ENCODE measurements at places on chromosomes 11 and 22.

DNA sequence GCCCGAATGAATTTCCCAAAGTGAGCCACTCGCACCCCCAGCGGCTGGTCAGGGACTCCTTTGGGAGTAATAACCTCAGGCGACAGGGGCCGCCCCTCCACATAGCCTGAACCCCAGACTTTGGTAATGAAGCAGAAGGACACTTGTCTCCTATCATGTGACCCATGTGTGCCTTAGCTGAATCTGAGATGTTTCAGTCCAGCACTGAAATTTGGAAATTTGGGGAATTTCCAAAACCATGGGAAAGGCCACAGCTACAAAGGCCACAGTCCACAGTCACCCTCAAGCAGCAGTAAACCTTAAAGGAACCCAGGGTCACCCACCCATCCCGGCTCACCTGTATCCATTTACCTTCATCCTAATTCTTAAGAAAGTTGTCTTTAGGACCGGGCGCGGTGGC is 51.4 kb upstream of the FADD start:
- DNase-seq = no peak

GRCh38 chr11:65454311-65454695 is 31.7 kb downstream of the NEAT1 start:
- peak; percentile 37 for DNase-seq

DNA sequence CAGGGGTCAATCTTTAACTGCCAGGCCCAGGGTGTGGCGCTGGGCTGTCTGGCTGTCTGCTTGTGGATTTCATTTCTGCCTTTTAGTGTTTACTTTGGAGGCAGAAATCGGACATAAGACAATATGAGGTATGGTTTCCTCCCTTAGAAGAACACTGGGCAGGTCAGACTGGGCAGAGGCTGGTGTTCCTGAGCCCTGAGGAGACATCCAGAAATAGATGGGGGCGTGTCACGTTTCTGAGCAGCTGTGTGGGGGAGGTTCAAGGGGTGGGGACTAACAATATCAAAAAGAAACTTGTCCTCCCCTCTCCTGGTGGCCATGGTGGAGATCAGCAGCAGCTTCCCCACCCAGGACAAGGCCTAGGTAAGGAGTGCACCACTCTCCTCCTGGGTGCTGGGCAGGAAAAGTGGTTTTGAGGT is at the start of gene ART1:
ART1 (plus strand) TSS at position 312 of the 419 bp plus-strand sequence. CDS start 14,086 bp downstream, outside the sequence.
- DNase-seq = no peak

DNA sequence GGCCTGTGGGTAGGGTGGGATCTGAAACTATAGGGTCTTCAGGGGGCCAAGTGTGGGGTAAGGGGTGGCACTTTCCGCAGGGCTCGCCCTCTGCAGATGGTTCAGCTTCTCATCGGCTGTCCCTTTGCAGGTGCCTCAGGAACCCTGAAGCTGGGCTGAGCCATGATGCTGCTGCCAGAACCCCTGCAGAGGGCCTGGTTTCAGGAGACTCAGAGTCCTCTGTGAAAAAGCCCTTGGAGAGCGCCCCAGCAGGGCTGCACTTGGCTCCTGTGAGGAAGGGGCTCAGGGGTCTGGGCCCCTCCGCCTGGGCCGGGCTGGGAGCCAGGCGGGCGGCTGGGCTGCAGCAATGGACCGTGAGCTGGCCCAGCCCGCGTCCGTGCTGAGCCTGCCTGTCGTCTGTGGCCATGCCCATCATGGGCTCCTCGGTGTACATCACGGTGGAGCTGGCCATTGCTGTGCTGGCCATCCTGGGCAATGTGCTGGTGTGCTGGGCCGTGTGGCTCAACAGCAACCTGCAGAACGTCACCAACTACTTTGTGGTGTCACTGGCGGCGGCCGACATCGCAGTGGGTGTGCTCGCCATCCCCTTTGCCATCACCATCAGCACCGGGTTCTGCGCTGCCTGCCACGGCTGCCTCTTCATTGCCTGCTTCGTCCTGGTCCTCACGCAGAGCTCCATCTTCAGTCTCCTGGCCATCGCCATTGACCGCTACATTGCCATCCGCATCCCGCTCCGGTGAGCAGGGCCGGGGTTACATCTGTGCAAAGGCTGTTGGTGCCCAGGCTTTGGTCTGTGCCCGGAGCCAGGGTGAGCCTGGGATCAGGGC is 5.8 kb downstream of the ADORA2A start:
- DNase-seq = peak; percentile 55

GRCh38 chr22:17281440-17281841 is 62.2 kb upstream of the ADA2 start:
- DNase-seq = no peak

DNA sequence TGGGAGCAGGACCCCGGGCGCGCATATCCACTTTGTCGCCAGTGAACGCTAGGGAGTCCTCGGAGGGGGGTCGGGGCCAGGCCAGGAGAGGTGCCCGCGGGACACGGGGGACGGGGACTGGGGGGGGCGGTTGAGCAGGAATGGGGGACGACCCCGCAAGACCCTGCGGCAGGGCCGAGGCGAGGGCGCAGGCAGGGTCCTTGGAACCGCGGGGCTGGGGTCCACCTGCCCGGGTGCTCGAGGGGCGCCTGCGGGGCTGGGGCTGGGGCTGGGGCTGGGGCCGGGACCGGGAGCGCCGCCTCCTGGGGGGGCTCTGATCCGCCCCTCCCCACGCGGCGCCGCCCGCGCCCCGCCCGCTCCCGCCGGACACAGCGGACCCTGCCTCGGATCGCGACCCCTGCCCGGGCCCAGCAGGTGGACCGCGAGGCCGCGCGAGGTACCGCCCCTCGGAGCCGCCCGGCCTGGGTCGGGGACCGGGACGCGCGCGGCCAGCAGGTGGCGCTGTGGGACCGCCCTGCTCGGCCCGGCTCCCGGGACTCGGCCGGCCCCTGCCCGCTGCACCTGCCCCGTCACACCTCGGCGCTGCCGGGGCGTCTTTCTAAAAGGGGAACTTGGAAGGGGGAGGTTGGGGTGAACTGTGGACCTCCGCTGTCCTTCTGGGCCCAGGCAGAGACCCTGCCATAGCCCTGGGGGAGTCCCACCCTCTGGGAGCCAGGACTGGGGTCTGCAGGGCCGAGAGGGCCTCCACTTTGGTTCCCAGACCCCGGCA is 11.0 kb downstream of the CRELD2 start:
- peak; percentile 73 for DNase-seq

DNA sequence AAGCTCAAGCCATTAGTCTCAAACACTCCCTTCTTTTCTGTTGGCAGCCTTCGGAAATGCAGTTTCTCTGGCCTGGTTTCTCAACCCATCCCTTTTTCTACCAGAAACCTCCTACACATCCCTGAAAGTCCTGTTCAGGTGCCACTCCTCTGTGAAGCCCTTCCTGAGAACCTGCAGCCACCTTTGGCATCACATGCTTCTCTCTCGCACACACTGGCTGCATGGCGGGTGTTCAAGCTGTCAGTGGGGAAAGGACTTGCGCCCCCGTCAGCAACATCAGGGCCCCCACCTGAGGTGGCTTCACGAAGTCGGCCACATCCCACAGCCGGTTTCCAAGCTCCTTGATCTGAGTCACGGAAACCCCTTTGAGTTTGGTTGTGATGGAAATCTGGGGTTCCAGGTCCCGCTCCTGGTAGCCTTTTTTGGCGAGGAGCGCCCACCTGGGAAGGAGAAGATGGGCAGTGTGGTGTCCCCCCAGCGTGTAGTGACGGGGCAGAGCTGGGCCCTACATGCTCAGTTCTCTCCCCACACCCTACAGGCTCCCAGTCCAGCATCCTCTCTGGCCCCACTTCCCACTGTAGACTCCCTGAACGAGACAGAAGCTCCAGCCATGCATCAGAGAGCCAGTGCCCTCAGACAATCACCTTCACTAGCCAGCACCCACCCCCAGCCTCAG is 1.7 kb upstream of the LRRC74B start:
- DNase-seq = no peak

DNA sequence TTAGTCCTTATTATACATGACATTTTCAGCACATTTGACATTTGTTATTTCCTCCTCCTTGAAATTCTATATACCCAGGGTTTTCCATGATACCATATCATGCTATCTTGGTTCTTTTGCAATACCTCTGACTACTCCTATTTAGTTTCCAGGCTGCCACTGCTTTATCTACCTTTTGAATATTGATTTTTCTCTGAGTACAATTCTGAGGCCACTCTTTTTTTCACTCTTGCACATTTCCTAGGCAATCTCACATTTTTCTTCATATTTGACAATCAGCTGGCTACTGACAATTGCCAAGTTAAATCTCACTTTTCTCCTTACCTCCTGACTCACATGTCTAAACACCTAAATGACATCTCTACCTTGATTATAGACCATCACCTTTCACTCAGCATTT is 11.9 kb downstream of the SBF2 start:
- DNase-seq = no peak

DNA sequence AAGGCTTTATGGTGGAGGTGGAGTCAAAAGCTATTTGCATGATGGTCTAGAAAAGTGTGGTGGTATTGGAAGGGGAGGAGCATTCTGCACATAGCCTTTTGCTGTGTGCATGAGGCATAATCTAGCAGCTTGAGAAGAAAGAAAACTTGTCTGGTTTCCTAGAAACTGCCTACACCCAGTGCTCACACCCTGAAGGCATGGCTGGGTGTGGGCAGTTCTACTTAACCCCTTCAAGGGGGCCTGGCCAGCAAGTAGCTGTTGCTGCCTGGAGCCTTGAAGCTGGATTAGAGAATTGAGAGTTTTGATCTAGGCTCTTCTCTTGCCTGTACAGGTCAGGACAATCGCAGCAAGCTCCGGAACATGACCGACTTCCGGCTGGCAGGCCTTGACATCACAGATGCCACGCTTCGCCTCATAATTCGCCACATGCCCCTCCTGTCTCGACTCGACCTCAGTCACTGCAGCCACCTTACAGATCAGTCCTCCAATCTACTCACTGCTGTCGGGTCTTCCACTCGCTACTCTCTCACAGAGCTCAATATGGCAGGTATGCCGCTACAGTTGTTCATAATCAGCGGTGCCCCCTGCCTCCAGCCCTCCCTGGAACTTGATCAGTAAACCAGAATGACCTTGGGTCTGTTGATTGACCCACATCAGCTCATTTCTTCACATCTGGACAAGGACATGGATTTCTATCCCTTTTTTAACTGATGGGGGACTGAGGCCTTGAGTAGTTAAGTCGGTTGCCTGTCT is 12.2 kb upstream of the GRK2 start:
- peak; percentile 41 for DNase-seq

- DNase-seq = no peak
Observed at GRCh38 chr11:78504181-78504580, 70.5 kb downstream of the NARS2 start.

- DNase-seq = no peak
Observed at GRCh38 chr11:66957971-66958231, 282 bp downstream of the PC start.

DNA sequence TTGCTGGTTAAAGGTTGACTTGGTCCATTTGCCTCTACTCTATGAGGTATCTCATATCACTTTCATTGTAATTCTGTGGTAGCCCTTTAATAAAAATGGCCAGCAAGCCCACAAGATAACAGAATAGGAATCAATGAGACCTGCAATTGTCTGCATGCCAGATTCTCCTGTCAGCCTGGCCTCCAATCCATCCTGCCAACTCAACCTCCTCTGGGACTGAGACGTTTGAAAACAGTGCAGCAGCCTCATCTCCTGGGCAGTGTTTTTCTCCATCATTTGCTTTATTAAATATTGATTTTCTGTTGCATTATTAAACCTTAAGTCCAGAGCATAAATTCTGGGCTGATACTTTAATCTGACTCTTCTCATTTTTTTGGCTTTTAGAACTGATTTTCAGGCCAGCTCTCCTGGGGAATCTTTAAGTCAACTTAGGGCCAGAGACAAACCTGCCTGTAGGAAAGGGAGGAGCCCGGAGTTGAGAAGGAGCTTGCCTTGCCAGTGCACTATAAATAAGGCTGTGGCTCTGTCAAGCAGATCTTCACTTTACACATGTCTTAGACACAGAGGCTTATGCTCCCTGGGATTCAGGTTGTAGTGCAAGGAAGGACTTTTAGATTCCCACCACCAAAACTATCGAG is 798.0 kb downstream of the NTM start:
- DNase-seq = no peak

GRCh38 chr11:125992893-125993292 is 47.0 kb downstream of the VSIG10L2 start:
- DNase-seq = no peak

- DNase-seq = no peak
Observed at GRCh38 chr11:60887556-60887955, 18.8 kb downstream of the PRPF19 start.

GRCh38 chr11:14317659-14318325 is 41.2 kb downstream of the RRAS2 start:
- no peak for DNase-seq

DNA sequence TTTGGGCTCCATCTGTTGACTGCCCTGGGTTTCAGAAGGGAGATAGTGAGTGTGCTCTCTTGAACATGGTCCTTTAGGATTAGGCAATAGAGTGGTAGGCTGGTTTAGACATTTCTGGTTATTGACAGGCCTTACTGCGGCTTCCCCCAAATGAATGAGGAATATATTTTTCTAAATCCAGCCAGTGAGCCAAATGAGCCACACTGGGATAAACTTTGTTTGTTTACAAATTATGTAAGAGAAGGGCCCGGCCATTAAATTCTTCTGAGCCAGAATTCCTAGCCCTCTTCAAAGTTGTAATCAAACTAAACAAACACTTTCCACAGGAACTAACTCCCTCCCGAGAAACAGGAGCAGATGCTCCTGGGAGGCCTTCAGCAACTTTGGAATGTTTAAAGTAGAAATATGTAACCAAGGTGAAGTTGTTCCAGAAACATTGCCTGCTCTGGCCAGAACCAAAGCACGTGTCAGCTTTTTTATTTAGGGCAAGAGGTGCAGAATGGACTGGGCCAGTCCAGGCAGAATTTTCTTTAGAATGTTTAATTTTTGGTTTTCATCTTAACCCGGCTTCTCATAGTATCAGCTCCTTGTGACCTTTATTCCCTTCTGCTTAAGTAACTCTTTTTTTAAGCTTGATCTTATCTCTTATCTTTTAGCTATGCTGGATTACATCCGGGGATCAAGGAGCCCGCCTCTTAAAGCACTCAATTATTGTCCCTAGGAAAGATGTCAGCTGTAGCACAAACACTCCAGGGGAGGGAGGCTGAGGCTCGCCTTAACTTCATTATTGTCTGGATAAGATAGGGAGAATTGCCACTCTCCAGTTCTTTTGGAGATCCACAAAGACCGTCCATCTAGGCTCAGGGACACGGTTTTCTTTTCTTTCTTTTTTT is 28.7 kb downstream of the ZNRF3 start:
- peak; percentile 50 for DNase-seq

- no peak for DNase-seq
Observed at GRCh38 chr11:33064866-33065265, 25.5 kb downstream of the TCP11L1 start.

- peak; percentile 39 for DNase-seq
Observed at GRCh38 chr11:1076061-1076665, 1.5 kb downstream of the MUC2 start.

GRCh38 chr22:31820655-31821054 is 66.8 kb downstream of the DEPDC5 start:
- no peak for DNase-seq

- no peak for DNase-seq
Observed at GRCh38 chr11:10653946-10654810, 39.4 kb downstream of the IRAG1 start.
